ENCODE measurements at places on chromosomes 1 and 21.
A peak's percentile ranks its signal among the peaks of the same experiment; 100 is the strongest.

- DNase-seq = peak; percentile 93
Observed at GRCh38 chr1:21937372-21938121, 437 bp upstream of the HSPG2 start.

GRCh38 chr1:154998818-154999570 is 3.6 kb upstream of the ZBTB7B start:
- peak; percentile 79 for DNase-seq

- no peak for DNase-seq
Observed at GRCh38 chr1:191261111-191261510, 783.4 kb upstream of the BRINP3 start.

- no peak for DNase-seq
Observed at GRCh38 chr1:190507357-190507756, 29.7 kb upstream of the BRINP3 start.

DNA sequence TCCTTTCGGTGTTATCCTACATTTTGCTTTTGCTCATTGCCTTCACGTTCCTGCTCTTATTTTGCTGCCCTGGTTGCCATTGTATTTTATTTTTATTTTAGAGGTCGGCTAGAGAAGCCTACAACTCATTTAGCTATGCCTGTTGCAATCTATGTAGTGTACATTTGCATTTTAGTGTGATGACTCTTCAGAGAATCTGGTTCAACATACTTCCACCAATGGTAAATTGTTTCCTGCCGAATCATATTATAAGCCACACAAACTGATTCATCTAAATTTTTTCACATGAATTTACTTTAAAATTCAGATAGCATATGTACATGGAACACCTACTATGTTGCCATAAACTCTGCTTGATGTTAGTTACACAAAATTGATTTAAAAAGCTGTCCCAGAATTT is 1596.9 kb downstream of the PLA2G4A start:
- no peak for DNase-seq

DNA sequence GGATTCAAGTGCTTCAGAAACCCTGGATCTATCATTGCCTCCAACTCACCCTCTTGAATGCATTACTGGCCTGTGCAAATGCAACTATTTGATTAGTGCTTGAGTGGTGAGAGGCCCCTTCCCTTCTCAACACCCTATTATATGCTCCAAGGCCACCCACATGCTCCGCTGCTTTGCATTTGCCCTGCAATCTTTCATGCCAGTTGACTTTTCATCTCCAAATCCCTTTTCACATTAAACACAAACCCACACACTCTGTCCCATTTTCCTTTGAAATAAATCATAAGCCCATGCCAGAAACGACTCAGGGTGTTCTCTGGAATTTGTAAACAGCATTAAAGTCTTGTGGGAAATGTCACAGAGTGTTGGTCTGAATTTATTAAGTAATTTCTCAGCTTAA is 78.9 kb upstream of the CTTNBP2NL start:
- DNase-seq = no peak

GRCh38 chr1:208093046-208093445 is 151.1 kb downstream of the PLXNA2 start:
- no peak for DNase-seq

- DNase-seq = no peak
Observed at GRCh38 chr1:11151114-11151513, 38.0 kb upstream of the ANGPTL7 start.

DNA sequence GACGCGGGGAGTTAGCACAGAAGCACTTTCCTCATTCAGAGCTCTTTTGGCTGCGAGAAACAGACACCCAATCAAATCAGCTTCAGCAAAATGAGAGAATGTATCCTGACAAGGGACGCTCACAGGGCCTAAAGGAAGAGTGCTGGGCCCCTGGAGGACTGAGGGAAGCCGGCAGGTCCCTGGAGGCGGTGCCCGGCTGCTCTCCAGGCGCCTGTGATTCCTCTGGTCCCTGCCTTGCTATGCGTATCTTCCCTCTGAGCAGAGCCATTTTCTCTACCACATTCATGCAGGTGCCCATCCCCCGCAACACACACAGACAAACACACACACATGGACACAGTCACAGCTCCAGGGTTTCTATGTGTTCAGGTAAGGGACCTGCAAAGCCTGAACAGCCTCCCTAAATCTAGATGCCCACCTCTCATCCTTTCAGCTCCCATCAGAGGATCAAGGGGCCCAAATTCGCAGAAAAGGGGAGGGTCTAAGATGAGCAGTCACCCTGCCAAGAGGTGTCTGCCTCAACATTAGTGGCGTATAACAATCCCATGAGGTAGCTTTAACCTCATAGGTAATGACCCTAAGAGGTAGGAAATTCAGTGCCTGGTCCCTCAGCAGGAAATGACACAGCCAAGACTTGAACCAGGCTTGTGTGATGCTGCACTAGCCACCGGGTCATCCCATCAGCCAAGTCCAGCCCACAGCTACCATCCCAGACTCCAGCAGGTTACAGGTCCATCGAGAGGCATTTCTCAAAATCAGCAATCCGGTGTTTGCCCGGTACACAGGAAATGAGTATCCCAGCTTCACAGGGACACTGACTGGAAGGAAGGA is 29.0 kb downstream of the PTAFR start:
- DNase-seq = no peak

DNA sequence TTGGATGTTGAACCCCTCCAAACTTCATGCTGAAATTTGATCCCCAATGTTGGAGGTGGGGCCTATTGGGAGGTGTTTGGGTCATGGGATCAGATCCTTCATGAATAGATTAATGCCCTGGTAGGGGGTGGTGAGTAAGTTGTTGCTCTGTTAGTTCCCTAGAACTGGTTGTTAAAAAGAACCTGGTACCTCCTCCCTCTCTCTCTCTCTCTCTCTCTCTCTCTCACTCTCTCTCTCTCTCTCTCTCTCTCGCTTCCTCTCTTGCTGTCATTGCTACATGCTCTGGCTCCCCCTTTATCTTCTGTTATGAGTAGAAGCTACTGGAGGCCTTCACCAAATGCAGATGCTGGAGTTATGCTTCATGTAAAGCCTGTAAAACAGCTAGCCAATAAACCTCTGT is 498.2 kb upstream of the NR5A2 start:
- no peak for DNase-seq
